ENCODE measurements at places on chromosomes 13 and 19.
A peak's percentile ranks its signal among the peaks of the same experiment; 100 is the strongest.

GRCh38 chr19:34837262-34837661 lies 64.2 kb upstream of the ZNF599 start:
- no peak for DNase-seq

DNA sequence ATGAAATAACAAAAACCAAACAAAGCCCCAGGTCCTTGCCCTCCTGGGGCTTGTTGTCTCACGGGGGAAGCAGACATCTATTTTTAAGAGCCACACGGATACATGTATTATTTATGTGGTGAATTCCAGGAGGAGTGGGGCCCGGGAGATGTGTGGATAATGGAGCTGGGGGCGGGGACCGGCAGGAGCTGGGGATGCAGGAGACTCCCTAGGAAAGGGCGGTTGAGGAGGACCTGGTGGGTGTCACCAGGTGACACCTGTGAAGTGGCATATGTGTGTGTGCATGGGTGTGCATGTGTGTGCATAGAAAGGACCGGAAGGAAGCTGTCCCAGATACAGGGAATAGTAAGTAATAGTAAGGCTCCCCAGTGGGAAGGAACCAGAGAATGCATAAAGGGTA lies 148.9 kb downstream of the URI1 start:
- DNase-seq, result no peak

DNA sequence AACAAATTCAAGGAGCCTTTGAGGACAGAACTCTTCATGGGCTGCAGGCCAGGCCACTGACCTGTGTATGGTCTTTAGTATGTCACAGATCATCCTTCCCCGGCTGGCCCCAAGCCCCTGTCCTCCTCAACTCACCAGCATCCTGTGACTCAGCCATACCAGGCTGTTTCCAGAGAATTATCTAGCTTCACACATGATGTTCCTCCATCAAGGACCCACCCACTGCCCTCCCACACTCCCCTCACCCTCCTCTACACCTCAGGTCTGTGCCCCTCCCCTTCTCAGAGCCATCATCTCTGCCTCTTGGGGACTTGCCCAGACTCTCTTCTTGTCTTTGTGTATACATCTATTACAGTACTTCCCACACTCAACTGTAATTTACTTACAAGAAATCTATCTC lies 14.7 kb downstream of the DCT start:
- DNase-seq, result peak; percentile 5

GRCh38 chr19:50912727-50913716 lies 1.8 kb upstream of the KLK4 start:
- no peak for DNase-seq

GRCh38 chr13:85694992-85695391 lies 104.2 kb downstream of the SLITRK6 start:
- DNase-seq, result no peak

DNA sequence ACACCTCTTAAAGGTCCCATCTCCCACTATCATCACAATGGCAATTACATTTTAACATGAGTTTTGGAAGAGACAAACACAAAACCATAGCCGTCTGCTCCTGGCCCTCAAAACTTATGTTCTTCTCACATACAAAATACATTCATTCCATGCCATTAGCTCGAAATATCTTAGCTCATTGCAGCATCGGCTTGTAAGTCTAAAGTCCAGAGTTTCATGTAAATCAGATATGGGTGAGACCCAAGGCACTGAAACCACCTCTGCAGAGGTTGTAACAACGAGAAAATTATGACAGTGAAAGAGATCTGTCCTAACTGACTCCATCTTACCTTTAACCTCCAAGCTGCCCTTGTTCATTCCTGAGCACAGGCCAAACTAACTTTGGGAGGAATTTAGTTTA lies 635.0 kb upstream of the SPRY2 start:
- no peak for DNase-seq

- no peak for DNase-seq
These were observed 319.0 kb downstream of the KCNRG start for GRCh38 chr13:50334115-50334778.

GRCh38 chr13:104694397-104694796 lies 1628.2 kb upstream of the SLC10A2 start:
- no peak for DNase-seq

GRCh38 chr19:18102916-18103542 lies 5.5 kb downstream of the MAST3 start:
- no peak for DNase-seq
